ENCODE measurements at places on chromosomes 2 and 18.

GRCh38 chr2:118319271-118319684 lies 231.0 kb downstream of the INSIG2 start:
- no peak for DNase-seq

GRCh38 chr2:143935482-143935752 lies 584.5 kb downstream of the ZEB2 start:
- no peak for DNase-seq

- DNase-seq, result no peak
Observed at GRCh38 chr2:157460384-157460837, 16.5 kb upstream of the CYTIP start.

GRCh38 chr2:222688917-222689316 lies 17.5 kb downstream of the MOGAT1 start:
- peak; percentile 69 for DNase-seq

DNA sequence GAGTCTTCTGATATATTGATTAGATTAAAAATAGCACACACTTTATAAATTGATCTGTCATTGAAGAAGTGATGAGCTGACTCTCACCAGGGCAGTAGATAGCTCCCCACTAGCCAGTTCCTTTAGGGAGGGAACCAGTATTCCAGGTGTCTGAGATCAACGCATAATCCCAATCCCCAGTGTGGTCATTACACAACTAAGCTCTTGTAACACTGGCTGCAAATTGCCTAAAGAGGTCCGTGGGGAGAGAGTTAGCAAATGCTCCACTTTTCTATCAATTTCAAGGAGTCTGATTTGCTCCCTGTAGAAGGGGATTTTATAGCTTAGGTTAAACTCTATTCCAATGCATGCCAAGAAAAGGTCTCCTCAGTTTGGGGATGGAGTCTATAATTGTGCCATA lies 7.7 kb downstream of the SLC14A1 start:
- no peak for DNase-seq

- DNase-seq, result no peak
Observed at GRCh38 chr2:238865744-238866355, 18.0 kb downstream of the TWIST2 start.

- DNase-seq, result no peak
Observed at GRCh38 chr2:203510941-203511305, 24.2 kb downstream of the RAPH1 start.

DNA sequence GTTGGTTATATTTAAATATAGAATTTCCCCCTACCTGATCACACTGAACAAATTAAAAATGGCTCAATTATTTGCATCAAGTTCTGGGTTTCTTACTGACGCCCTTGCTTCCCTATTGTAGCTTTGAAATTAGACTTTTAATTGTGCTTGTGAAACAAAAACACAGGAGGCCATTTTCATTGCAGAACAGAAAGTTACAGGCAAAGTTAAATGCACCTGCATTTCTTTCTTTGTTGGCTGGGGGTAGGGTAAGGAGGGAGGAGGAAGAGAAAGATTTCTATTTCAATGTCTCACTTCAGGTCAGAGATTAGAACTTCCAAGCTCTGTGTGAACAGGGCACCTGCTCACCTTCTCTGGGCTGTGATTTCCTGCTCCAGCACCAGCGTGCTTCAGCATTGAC lies 199.6 kb downstream of the BCL11A start:
- no peak for DNase-seq

- no peak for DNase-seq
Observed at GRCh38 chr18:48049757-48050156, 119.3 kb upstream of the SMAD2 start.

- DNase-seq, result no peak
Observed at GRCh38 chr18:23682045-23682444, 7.2 kb upstream of the LAMA3 start.

- DNase-seq, result no peak
Observed at GRCh38 chr2:139544186-139544851, 764.1 kb upstream of the NXPH2 start.

DNA sequence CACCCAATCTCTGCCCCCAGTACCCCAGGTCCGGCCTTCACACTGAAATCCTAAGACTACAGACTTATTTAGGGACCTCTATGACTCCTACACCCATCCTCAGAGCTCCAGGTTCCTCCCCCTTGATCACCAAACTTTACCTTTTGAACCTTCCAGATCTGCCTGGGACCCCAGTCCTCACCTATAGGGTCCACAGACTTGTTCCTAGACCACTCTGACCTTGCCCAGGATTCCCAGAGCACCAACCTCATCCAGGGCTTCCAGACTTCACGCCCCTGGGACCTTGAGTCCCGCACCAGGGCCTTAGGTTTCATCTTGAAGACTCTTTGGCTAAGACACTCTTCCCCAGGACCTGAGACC lies 462 bp downstream of the CHCHD5 start:
- DNase-seq, result no peak

GRCh38 chr2:230980468-230980867 lies 15.5 kb upstream of the SPATA3 start:
- no peak for DNase-seq

DNA sequence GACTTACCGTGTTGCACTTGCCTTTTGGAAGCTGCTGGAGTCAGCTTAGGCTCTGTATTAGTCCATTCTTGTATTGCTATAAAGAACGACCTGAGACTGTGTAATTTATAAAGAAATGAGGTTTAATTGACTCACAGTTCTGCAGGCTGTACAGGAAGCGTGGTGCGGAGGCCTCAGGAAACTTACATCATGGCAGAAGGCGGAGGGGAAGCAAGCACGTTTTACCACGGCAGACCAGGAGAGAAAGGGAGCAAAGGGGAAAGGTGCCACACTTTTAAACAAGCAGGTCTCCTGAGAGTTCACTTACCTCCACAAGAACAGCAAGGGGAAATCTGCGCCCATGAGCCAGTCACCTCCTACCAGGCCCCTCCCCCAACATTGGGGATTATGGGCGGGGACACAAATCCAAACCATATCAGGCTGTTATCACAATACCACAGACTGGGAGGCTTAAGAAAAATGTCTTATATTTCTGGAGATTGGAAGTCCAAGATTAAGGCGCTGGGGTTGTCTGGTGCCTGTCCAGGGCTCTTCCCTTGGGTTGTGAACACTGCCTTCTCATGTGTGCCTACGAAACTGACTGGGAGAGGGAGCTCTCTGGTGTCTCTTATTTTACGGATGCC lies 3.6 kb upstream of the D2HGDH start:
- peak; percentile 58 for DNase-seq

GRCh38 chr2:19355014-19355405 lies 3.4 kb downstream of the OSR1 start:
- no peak for DNase-seq

GRCh38 chr2:219369447-219369861 lies 18.3 kb downstream of the DNPEP start:
- DNase-seq, result no peak

- no peak for DNase-seq
Observed at GRCh38 chr18:77069931-77070330, 62.7 kb downstream of the MBP start.

DNA sequence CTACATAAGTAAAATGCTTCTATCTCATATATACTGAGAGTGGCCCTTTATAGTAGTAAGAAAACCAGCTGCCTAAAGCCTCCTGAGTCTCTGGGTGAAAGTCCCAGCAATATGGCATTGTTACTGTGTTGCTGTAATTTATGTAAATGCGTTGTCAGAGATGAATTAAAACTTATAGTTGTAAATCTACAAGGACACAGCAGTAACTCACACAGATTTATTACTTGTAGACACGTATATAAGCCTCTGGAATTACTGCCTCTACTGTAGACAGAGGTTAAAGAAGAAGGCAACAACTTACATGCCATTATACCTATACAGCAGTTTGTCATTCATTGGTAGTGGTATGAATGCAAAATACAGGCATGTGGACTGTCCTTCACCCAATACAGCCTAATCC lies 169.1 kb upstream of the BOD1L2 start:
- DNase-seq, result no peak

GRCh38 chr2:74584088-74584645 lies 29.6 kb downstream of the DOK1 start:
- peak; percentile 38 for DNase-seq

- DNase-seq, result no peak
Observed at GRCh38 chr2:35933031-35933430, 422.5 kb upstream of the CRIM1 start.

- DNase-seq, result no peak
Observed at GRCh38 chr2:23595601-23596251, 210.7 kb downstream of the KLHL29 start.

- DNase-seq, result no peak
Observed at GRCh38 chr18:5998907-5999306, 103.6 kb upstream of the TMEM200C start.

DNA sequence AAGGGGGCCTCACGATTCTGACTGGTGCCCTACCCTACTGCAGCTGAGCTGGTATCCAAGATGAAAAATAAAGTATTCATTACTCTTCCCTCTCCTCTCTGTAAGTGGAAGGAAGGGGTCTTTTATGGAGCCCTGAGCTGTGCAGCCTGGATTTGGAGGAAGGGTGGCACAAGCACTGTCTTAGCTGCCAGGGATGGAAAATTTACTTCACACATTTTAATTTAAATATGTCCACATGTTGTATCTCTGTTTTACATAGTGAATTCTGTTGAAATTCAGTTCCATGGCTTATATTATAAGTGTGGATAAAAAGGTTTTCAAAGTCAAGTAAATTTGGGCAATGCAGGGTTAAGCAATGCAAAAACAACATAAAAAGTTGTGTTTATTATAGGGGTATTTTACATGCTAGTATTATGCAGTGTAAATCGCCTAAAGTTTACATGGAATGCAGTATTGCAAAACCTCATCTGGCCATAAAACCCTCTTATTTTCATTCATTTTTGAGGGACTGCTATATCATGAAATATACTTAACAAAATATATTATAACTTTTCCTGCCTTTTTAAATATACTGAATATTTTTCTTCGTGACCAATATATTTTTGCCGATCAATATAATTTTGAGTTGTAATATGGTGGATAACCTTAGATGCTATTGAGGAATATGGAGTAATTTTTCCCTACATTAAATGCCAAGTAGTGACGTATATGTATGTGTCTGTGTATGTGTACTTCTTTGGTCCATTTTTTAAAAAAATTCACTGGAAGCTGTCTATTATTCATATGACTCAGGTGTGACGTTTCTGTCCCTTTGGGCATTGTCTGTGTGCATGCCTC lies 333.9 kb upstream of the CYRIA start:
- no peak for DNase-seq

GRCh38 chr2:26578113-26578458 lies 63.1 kb downstream of the CIB4 start:
- no peak for DNase-seq

GRCh38 chr18:12742453-12742852 lies 39.6 kb downstream of the PSMG2 start:
- peak; percentile 29 for DNase-seq

- DNase-seq, result no peak
Observed at GRCh38 chr2:66532972-66533868, 98.3 kb downstream of the MEIS1 start.

- peak; percentile 83 for DNase-seq
Observed at GRCh38 chr2:20430461-20431300, 16.2 kb upstream of the RHOB start.

- no peak for DNase-seq
Observed at GRCh38 chr2:233456934-233457333, 102.6 kb downstream of the DGKD start.

GRCh38 chr2:57050007-57050406 lies 866.2 kb downstream of the CCDC85A start:
- no peak for DNase-seq

GRCh38 chr2:182043861-182044260 lies 58.2 kb downstream of the PPP1R1C start:
- no peak for DNase-seq

DNA sequence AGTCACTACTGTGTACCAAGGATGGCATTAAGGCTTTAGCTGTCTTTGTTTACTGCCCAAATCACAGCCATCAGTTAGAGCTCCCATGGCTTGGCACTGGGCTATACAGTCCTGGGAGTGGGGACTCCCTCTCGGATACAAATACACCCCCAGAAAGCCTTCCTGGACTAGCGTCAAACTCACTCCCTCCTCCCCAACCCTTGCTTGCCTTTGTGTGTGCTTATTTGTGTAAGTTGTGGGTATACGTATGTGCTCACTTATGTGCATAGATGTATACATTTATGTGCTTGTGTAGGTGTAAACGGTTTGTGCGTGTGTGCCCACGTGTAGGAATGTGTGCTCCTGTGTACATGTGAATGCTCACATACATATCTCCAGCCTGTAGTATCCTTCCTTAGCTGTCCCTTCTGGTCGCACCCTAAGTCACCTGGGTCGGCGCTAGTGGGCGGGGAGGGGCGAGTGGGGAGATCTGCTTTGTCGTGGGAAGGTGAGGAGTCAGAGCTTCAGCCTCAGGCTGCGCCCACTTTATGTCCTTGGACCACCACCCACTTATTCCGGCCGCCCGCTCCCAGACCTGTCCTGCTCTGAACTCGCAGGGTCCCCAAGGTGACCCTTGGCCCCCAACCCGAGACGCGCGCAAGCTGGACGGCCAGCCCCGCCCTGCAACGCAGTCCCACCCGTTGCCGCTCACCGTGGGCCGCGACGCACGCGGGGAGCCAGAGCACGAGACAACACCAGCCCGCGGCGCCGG lies 461 bp downstream of the PRADC1 start:
- peak; percentile 6 for DNase-seq

- DNase-seq, result peak; percentile 40
Observed at GRCh38 chr2:10002109-10002508, 41.2 kb upstream of the KLF11 start.

GRCh38 chr18:8526332-8526731 lies 82.9 kb upstream of the RAB12 start:
- peak; percentile 85 for DNase-seq

- DNase-seq, result no peak
Observed at GRCh38 chr18:72846736-72847533, 20.9 kb downstream of the NETO1 start.

- DNase-seq, result no peak
Observed at GRCh38 chr2:118905206-118905605, 36.8 kb upstream of the MARCO start.

GRCh38 chr2:160719116-160719515 lies 225.5 kb upstream of the RBMS1 start:
- DNase-seq, result no peak

DNA sequence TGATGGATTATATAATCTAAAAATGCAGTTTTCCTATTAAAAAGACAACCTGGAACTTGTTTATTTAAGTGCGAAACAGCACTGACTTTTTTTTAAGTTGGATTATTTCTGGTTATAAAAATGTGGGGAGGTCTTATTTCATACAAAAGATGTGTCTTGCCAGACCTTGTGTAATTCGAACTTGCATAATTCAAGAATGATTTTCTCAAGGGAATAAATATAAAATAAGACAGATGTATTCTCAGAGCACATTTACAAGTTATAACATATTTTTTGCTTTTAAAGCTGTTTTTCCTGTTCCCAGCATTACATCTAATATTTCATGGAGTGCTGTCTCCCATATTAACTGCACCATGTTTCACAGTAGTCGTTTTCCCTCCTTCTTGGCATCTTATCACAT lies 263.1 kb downstream of the CDH20 start:
- no peak for DNase-seq
